ENCODE measurements at places on chromosomes 3 and 15. TPM values are rescaled to one million over a fixed set of nuclear protein-coding genes. Genes with fewer than 3 reads are reported as not detected.

The GOLGA8R gene
- total RNA-seq: 0.82 TPM

The PPARG gene
- total RNA-seq: 1.2 TPM

The NPAP1 gene
- total RNA-seq: 0.41 TPM

The IQSEC1 gene
- total RNA-seq: 14.3 TPM

The CYP8B1 gene
- total RNA-seq: not detected

All from frontal cortex (tissue), 4 donors.